ENCODE measurements at places on chromosomes 2 and 18.

GRCh38 chr2:48189552-48190228 is 283.4 kb upstream of the FBXO11 start:
- no peak for DNase-seq

- DNase-seq: no peak
These were observed 1104.0 kb upstream of the PIK3C3 start for GRCh38 chr18:40851014-40851429.

- DNase-seq: no peak
These were observed 160.8 kb upstream of the KYNU start for GRCh38 chr2:142716463-142717242.

DNA sequence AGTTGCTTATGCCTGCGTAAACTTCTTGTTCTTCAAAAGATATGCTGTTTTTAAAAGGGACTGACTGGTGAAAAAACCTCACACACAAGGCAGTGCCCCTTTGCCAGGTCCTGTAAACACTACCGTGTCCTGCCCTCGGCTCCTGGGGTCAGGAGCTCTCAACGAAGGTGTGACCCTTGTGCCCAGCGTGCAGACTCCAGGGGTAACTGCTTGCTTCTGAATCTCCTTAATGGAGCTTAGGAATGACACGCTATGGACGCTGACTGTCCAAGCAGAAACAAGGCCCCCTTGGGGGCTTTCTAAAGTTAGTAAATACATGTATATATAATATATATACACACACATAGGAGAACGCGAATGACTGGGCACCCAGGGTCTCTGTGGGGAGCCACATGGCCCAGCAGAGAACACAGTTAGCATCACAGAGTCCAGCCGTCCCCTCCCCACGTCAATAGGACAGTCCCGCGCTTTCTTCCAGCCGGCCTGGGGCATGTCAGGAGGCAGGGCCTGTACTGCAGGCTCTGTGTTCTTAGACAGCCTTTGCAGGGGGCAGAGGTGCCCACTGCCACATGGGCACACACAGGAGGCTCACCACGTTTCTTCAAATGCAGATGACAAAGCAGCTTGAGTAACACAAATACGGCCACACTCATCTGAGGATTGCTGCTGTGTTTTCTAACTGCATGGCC is 96.1 kb downstream of the HDAC4 start:
- no peak for DNase-seq

DNA sequence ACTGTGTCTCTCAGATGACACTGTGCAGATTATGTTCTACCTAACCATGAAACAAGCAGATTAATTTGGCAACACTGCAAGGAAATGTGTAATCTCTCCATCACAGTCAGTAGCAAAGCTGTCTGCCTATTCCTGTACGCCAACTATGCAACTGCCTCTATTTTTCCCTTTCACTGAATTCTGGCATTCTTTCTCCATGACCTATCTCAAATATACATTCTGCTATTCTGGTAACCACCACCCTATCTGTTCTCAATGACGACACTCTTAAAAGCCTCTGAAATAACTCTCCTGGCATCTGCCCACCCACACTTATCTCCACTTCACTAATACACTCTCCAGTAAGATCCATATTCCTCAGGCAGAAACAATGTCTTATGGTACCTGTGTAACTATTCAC is 78.7 kb downstream of the ABCA12 start:
- no peak for DNase-seq

DNA sequence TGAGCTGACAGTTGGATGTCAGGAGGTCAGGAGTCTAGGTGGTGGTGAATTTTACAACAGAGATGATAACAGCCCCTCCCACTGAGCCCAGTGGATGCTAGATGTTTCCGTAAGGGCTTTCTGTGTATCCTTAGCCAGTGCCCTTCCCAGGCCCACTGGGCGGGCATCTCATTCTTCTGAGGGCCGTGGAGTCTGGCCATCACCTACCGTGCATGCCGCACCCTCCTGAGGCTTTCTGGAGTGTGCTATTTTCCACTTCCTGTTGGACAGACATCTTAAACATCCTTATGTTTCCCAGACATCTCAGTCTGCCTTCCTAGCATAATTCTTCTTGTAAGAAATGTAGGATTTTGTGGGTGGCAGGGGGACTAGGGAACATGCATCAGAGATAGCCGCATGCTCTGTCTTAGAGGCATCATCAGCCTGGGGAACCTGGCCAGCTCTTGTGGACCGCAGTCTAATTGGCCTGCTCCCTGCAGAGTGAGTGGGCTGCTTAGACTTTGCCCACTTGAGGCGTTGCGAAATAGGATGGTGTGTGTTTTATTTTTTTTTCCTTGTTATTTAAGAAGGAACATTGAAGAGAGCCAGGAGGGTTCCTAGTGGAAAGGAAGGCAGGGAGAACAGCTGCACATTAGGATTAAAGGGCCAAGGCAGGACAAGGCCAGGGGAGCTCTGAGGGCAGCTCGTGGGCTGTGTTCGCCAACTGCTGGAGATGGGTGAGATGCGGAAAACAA is 135.8 kb downstream of the SH3RF3 start:
- DNase-seq: no peak

- no peak for DNase-seq
These were observed at the start of gene MARCO for GRCh38 chr2:118942031-118942430. Gene MARCO (plus strand): TSS chr2:118942194. CDS start chr2:118942301, 107 bp downstream.

GRCh38 chr2:174004905-174005605 is 39.9 kb upstream of the SP3 start:
- DNase-seq: no peak

DNA sequence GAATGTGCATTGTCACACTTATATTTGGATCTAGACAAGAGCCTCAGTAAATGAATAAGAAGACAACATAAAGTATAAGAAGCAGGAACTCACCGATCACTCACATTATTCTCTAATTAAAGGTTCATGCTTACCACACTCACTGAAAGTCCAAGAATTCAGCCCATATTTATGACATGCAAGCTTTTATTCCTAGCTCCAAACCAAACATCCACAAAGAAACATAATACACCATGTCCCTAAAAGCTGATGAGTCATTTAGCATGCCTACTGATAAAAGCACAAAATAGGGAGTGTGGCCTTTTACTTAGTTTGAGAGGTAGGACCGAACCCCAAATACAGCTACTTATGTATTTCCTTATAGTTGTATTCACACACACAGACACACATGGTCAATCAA is 1094.6 kb upstream of the CDH2 start:
- no peak for DNase-seq

GRCh38 chr2:95375532-95376150 is 26.9 kb upstream of the FAHD2A start:
- DNase-seq: no peak
